Esophagus mucosa (tissue), 1 donor: ENCODE measurements at places on chromosomes 12 and 14. TPM values are rescaled to one million over a fixed set of nuclear protein-coding genes. Genes with fewer than 3 reads are reported as not detected.

RDH12 gene
- total RNA-seq: 30.9 TPM

DNA sequence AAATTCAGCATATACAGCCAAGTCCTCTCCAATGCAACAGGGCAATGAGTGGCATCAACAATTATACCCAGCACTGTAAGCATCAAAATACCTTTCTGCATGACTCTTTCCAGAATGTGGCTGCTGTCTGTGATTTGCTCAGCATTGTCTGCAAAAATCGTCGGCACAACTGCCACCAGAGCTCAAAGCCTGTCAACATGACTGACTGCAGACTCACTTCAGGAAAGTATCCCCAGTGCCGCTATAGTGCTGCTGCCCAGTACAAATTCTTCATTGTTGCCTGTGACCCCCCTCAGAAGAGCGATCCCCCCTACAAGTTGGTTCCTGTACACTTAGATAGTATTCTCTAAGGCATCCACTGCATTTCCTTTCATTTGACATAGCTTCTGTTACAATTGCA, 735 bp downstream of the RNASE6 start:
- ATAC-seq: no peak

GRCh38 chr14:50607181-50607580, 47.2 kb downstream of the ATL1 start:
- ATAC-seq: no peak

- no peak for ATAC-seq
Measured at GRCh38 chr12:106984588-106985137, 2.3 kb downstream of the MTERF2 start.

- no peak for ATAC-seq
Measured at GRCh38 chr12:91561301-91561957, 378.8 kb upstream of the DCN start.

TMEM229B gene
- 0.80 TPM for total RNA-seq

GDF3 gene
- total RNA-seq: not detected
